ENCODE measurements at places on chromosomes 7 and 10.

GRCh38 chr10:79146611-79147130 is 77.9 kb downstream of the ZMIZ1 start:
- no peak for DNase-seq

- DNase-seq: no peak
These were observed 134.8 kb upstream of the KLF6 start for GRCh38 chr10:3919709-3920308.

DNA sequence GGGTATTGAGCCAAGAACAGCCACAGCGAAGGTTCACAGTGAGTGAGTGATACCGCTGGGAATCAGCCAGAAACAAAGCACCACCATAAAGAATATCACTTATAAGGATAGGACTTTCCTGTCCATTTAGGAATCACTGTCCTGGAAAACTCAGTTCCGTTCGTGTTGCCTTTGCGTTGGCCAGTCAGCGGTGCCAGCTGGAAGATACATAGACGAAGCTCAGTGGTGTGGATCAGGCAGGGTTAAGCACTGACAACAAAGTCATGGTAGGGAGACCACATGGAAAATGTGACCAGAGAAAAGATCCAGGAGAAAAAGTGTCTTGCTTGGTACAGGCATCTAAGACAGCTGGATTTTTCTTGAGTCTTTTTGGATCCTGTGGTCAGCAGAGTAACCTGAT is 579.7 kb upstream of the DPP6 start:
- DNase-seq: no peak

DNA sequence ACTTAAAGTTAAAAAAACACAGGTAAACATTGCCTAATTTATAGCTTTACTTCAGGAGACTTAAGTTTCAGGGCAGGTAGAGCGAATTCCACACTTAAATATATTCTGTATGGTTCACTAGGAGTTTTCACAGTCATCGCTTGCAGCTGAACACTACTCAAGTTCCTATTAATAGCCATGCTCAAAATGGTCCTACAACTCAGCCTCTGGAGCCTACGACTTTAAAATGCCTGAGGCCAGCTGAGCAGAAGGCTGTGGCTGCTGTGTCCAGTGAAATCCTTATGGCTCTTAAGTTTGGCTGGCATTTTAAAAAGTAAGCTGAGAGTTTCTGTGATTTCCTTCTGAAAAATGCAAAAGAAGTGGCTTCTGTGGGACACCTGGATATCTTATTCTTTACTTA is 105.4 kb upstream of the GLI3 start:
- DNase-seq: no peak

All from stimulated activated CD4-positive, alpha-beta T cell treated with anti-CD3 and anti-CD28 coated beads, Interleukin-15, amount 100 ng/mL, for 24 hours (primary cell).